Stimulated activated CD8-positive, alpha-beta memory T cell treated with anti-CD3 and anti-CD28 coated beads, Interleukin-12 subunit alpha, Interleukin-12 subunit beta, amount 100 ng/mL, for 4 hours (primary cell): ENCODE measurements at places on chromosomes 3 and 15.

DNA sequence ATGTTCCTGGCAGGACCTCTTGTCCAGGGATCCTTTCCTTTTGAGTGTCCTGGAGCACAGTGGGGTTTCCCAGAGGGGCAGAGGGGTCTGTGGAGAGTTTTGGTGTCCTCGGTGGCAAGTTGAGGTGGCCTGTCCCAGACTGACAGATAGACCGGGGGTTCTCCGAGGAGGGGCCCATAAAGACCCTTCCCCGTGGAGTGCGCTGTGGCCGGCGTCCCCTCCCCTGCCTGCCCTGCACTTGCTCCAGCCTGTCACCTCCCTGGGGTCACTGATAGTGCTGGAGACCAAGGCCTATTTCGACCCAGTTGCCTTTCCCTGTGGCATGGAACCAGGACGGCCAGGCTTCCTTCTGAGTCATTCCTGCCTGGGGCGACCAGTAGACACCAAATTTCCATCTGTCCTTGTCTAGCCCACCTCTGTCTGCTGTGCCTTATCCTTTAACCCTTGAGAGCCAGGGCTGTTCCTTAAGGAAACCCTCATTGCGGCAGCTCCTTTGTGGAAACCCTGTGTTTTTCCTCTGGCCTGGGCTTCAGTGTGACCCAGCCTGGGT is 2.9 kb downstream of the MUC4 start:
- DNase-seq, result no peak

- no peak for DNase-seq
Measured at GRCh38 chr3:155449613-155450267, 156.3 kb upstream of the STRIT1 start.

- no peak for DNase-seq
Measured at GRCh38 chr3:186025161-186025560, 83.7 kb downstream of the ETV5 start.

DNA sequence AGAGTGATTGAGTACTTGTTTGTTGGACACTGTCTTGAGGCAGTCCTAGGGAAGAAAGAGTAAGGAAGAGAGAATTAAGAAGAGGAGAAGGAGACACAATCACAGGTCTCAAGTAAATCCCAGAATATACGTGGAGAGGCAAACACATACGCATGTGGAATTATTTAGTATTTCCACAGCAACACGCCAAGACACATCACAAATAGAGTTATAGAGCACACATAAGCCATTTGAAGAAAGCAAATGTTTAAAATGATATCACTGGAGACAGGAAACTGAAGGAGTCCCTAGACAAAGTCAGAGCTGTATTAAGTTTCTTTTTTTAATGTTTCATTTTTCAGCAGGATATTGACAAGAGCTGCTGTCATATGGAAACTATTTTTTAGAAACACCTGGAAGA is 206.1 kb upstream of the LRIG1 start:
- DNase-seq, result no peak

GRCh38 chr3:132294906-132295305 is 22.3 kb upstream of the ACP3 start:
- no peak for DNase-seq

DNA sequence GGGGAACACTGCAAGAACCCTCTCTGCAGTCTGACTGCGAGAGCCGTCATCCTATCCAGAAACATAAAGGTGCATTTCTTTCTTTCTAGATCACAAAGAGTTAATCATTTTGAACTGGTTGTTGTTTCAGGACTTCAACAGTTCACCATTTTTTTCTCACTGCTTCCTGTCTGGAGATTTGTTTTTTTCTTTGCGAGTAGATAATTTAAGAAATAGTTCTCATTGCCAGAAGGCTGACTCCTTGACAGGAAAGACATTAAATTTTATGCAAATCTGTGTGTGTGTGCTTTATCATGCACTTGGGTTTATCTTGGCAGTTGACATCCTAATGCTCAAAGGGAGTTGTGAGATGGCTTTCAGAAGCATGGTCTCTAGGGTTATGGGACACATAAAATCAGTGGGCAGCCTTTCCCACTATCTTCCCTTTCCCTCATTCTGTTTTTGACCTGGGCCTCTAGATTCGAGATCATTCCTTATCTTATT is 123.5 kb upstream of the TBL1XR1 start:
- no peak for DNase-seq

DNA sequence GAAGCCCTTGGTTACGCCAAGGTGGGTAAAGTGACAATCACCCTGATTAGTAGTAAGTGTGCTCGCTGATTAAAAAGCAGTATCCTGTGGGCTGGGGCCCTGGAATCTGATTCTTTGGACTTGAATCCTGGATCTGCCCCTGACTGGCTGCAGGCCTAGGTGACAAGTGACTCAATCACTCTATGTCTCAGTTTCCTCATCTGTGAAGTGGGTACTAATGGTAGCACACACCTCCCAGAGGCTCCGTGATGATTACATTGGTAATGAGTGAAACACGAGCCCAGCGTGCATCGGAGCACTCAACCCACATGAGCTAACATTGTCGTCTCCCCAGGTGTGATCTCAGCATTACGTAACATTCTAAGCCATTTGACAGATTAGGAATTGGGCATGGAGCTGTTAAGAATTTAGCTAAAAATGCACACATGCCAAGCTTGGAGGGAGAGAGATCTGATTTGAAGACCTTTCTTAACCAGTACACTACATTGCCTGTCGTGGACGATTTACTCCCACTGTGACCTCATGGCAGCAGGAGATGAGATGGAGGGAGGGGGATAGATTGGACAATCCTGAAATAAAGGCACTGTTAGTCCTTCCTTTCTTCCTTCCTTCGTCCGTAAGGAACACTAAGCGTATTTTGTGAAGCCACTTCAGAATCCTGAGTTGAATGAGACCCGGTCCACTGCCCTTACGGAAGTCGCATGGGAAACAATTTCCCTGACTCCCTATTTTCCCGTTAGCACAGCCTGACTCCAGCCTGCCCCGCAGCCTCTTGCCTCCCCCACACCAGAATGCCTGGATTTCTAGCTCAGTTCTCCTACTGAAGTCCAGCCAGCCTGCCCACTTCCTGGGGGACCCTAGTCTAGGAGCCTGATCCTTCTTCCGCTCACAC is 32.1 kb downstream of the MGLL start:
- no peak for DNase-seq

- DNase-seq, result no peak
Measured at GRCh38 chr3:194323785-194324735, 27.1 kb downstream of the CPN2 start.

DNA sequence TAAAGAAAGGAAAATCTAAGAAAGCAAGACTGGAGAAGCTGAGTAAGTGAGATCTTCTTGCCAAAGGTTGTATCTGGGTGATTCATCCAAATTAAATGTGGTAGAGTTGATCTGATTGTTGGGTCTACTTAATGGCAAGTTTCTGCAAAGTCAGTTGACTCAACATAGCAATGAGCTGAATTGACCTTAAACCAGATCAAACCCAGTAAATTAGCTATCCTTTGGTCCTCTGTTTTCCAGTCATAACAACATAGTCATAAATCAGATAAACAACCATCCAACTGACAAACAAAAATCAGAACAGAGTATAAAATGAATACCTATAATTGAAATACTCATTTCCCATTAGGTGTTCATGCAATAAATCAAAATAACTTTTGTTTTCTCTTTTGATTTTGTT is 142.6 kb upstream of the CFAP20DC start:
- no peak for DNase-seq

DNA sequence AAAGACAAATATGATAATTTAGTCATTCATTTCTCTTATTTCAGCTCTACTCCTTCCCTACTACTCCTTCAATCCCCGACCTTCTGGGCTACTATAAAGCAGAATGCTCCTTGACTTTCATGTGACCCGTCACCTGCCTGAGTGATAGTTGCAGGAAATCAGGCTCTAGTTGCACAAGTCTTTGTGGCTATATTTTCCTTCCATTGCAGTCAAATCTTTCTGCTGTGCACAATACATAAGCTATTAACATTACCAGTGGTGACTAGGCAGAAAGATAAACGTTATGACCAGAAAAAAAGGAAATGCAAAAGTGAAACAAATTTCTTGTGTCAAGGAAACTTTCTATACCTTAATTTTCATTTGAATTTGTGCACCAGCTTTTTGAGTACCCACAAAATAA is 2.3 kb downstream of the SUCNR1 start:
- no peak for DNase-seq

DNA sequence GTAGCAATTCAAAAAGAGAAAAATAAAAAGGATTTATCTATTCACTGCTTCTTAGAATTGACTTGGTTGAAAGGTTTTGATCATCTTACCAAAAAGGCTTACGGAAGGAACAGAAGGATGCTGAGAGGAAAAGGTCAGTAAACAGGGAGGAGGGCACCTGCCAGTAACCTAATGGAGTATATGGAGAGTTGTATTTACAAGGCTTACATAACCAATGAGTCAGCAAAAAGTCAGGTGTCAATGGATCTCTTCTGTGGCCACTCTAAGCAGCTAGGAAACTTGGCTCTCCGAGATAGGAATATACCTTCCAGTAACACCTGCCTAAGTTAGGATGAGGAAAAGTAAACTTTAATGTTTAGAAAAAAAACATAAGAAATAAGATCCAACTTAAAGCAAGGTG is 80.5 kb upstream of the PLXND1 start:
- DNase-seq, result no peak

DNA sequence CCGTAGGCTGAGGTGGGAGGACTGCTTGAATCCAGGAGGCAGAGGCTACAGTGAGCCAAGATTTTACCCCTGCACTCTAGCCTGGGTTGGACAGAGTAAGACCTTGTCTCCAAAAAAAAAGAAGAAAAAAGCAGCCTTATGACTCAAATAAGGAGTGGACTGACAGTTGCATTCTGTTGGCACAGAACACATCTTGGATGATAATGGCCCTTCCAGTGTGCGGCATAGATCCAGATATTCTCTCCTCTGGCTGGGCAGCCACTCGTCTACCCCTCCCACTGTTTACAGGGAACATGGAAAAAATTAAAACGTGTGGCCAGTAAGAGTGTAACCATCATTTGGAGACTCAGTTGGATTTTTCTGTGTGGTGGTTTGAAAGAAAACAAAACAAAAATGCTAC is 118.6 kb upstream of the RNF7 start:
- no peak for DNase-seq

- DNase-seq, result no peak
Measured at GRCh38 chr15:39194106-39194830, 386.6 kb upstream of the THBS1 start.

GRCh38 chr3:133870822-133871221 is 24.9 kb downstream of the RAB6B start:
- no peak for DNase-seq

DNA sequence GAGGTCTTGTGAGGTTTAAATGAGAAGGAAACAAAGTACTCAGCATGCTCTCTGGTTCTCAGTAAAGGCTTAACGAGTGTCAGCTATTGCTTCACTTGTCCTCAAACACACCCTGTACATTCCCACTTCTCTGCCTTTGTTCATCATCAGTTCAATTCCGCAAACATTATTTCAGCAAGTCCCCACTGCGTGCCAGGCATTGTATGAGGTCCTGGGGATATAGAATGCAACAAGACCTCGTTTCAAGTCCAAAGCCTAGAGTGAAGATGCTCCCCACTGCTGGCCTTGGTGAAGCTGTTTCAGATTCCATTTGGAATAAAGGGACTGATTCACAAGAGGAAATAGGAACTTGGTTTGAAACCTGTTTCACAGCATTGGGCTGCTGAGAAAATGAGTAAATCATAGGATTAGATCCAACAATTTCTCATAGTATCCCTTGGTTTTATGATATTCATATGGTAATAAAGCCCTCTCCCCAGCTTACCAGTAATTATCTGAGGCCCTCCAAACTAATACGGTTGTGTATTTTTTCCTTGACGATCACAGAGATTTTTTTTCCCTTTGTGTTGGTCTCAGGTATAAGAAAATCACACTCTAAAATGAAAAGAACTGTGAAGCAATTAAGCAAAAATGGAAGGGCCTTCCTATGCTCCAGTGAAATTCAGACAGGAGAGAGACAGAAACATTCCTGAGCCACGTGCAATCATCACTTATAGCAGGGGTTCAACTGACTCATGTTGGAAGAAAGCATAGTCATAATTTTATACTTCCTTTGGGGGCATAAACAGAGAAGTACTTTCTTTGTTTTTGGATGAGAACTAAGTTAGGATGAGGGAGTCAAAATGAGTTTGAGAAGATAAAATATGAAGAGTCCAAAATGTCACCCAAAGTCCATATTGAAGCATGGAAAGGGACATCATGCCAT is 258.6 kb downstream of the RORA start:
- no peak for DNase-seq

GRCh38 chr3:107238787-107239186 is 138.5 kb upstream of the CCDC54 start:
- DNase-seq, result no peak

DNA sequence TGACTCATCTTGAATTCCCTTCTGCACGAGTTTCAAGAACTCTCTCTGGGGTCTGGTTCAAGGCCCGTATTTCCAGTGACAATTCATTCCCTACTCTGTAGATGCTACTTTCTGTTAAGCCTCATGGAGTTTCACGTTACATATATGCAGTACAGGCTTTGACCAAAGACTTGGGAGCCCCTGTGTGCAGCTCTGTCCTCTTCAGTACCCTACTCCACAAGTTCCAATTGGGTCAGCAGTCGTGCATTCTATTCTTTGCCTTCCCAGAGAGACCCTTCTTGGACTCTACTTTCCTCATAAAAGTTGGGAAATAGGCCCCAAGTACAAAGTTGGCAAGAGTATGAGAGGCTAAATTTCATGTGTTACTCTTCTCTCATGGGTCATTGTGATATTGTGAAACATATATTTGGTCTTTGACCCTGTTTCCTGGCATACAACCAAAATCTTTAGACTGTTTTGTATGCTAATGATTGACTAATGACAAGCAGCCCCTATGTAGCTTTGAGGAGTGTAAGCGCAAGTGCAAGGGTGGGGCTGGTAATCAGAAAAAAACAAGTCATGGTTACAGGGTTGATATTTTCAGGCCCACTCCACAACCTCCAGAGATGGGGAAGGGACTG is 15.0 kb upstream of the CCDC50 start:
- no peak for DNase-seq

GRCh38 chr3:127484601-127485388 is 105.7 kb downstream of the TPRA1 start:
- no peak for DNase-seq

GRCh38 chr3:100606894-100607512 is 2.4 kb upstream of the ADGRG7 start:
- DNase-seq, result no peak

GRCh38 chr3:163476179-163476578 is 1602.1 kb downstream of the SI start:
- no peak for DNase-seq

DNA sequence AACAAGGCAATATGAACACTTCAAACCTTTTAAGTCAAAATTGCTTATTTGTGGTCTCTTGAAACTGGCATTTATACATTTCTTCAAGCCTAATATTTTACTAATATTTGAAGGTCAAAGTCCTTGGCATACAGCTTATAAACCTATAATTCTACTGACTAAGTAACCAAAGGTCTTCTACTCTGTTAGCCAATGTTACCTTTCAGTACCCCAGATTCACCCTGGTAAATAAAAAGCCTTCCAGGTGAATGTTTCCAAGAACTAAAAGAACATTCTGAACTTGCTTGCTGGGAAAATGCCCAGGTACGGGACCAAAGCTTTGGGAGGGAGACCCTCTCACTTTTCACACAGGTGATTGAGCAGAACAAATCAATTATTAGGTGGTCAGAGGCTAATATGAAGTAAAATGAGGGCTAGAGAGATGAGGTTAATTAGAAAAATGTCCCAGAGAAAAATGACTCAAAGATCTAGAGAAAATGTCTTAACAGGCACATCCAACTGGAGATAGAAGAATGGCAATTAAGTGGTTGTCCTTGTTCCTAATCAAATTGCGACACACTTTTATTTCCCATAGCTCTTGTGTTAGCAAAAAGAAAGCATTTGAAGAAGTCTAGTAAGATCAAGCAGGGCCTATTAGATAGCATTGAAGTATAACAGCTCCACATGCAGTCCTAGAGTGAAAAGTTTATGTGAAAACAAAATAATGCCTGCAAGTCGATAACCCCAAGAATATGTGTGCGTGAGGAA is 232.0 kb downstream of the FOXP1 start:
- DNase-seq, result no peak
